ENCODE measurements at places on chromosomes 1 and 21.

- DNase-seq = no peak
Measured at GRCh38 chr1:71829346-71829745, 453.0 kb downstream of the NEGR1 start.

DNA sequence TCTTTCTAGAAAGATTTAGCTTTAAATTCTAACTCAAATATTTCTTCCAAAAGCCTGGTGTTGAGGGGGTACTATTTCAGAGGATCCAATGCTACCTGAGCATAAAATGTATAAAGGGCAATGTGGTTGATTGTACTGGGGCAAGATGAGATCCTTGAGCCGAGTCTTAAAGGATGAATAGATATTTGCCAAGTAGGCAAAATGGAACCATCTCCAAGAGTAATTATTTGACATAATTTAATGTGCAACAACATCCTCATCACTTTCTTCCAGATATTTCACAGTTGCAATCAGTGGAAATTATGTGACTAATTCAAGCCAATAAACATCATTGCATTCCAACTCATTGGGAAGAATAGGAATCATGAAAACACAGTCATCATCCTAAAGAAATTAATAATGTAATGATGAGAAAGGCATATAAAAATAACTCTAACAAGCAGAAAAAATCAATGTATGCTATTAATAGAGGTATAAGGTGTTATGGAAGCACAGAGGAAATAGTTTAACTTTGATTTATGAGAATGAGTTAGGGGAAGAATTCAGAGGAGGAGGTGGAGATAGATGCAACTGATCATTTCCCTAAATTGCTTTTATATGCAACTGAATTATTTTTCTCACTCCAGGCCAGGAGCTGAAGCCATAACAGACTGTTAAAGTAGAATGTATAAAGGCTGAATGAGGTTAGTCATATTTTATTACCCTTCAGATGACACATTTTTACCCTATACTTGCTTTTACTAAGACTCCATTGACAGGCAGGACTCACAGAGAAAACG is 30.0 kb upstream of the RGS4 start:
- no peak for DNase-seq

DNA sequence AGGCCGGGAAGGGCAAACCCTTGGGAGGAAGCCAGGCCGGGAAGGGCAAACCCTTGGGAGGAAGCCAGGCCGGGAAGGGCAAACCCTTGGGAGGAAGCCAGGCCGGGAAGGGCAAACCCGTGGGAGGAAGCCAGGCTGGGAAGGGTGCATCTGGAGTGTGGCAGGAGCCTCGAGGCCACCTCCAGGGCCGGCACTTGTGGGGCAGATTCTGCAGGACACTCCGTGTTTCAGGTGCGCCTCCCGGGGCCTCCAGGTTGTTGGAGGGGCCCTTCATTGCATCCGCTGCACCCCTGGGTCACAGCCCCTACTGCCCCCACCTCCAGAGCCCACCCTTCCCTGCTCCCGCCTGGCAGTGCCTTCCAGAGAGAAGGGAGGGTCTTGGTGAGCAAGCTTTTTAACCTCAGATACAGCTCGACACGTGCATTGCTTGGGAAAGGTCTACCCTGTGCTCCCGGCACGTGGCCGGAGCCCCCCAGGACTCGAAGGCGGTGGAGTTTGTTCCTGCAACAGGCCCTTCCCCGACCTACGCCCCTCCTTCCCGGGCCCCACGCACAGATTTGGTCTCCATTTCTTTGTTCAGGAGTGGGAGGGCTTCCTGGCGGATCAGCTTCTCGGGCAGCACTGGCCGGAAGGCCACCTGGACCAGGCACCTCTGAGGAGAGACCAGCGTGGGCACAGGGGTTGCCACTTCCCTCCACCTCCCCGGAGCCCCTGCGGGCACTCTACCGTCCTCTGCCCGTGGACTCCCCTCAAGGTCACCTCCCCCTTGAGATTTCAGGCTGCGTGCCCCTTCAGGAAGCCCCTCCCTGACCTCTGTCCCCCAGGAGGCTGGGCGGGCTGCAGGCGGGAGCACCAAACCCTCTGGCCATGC is 9.4 kb upstream of the TMEM52 start:
- DNase-seq = no peak

GRCh38 chr21:24988941-24989340 is 618.3 kb downstream of the MRPL39 start:
- DNase-seq = no peak

Measured in stimulated activated CD8-positive, alpha-beta memory T cell treated with anti-CD3 and anti-CD28 coated beads, Interleukin-12 subunit alpha, Interleukin-12 subunit beta, amount 100 ng/mL, for 1 hour (primary cell).